ENCODE measurements at places on chromosomes 2 and 18.

DNA sequence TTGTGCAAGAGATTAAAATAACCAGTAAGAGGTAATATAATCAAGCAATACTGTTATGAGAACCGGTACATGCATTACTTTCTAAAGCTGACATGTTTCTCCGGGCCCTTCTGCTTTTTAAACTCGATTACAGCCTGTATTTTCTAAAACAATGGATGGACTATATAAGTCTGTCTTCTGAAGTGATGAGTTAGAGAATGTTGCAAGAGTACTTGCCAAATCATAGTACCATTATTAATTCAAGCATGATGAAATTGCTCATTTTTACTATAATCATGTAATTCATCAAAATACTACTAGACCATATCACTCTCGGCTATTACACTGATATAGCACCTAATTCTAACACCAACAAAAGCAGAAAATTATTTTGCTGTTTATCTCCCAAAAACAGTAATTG lies 1240.3 kb upstream of the ACVR2A start:
- no peak for DNase-seq

- DNase-seq = no peak
Observed at GRCh38 chr2:1584691-1585485, 159.4 kb downstream of the PXDN start.

- no peak for DNase-seq
Observed at GRCh38 chr18:37422116-37422515, 143.5 kb downstream of the CELF4 start.

- DNase-seq = no peak
Observed at GRCh38 chr18:79869591-79870300, 72.0 kb downstream of the KCNG2 start.
